ENCODE measurements at places on chromosomes 4 and X.

GRCh38 chrX:110536816-110537215, 178.2 kb downstream of the RTL9 start:
- no peak for DNase-seq

DNA sequence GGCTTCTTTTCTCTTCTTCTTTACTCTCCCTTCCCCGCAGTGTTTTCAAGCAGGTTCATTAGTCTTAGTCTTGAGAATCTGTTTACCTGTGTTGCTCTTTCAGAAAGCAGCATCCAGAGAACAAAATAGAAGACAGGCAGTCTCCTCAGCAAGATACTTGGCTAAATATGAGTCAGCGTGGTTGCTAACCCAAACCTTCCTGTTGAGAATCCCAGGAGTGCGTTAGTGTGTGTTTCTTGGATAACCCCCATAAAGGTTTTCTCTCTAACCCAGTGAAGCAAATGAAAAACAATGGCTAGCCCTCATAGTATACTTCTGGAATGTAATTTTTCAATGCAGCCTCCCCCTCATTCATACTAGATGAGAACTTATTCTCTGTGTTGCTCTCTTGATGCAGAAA, 41.1 kb downstream of the BMPR1B start:
- no peak for DNase-seq

- no peak for DNase-seq
Observed at GRCh38 chrX:107119283-107119682, 661 bp upstream of the RBM41 start.

GRCh38 chr4:110620691-110621327, 2.1 kb downstream of the PITX2 start:
- no peak for DNase-seq

- DNase-seq, result no peak
Observed at GRCh38 chr4:46329118-46329976, 60.6 kb downstream of the GABRA2 start.

GRCh38 chr4:7929118-7929951, 10.3 kb downstream of the AFAP1 start:
- no peak for DNase-seq

- no peak for DNase-seq
Observed at GRCh38 chr4:6047130-6047673, 29.0 kb upstream of the C4orf50 start.

- DNase-seq, result no peak
Observed at GRCh38 chrX:9604908-9605306, 140.0 kb downstream of the TBL1X start.

GRCh38 chr4:140851032-140851636, 94.9 kb upstream of the TBC1D9 start:
- DNase-seq, result peak; percentile 30

DNA sequence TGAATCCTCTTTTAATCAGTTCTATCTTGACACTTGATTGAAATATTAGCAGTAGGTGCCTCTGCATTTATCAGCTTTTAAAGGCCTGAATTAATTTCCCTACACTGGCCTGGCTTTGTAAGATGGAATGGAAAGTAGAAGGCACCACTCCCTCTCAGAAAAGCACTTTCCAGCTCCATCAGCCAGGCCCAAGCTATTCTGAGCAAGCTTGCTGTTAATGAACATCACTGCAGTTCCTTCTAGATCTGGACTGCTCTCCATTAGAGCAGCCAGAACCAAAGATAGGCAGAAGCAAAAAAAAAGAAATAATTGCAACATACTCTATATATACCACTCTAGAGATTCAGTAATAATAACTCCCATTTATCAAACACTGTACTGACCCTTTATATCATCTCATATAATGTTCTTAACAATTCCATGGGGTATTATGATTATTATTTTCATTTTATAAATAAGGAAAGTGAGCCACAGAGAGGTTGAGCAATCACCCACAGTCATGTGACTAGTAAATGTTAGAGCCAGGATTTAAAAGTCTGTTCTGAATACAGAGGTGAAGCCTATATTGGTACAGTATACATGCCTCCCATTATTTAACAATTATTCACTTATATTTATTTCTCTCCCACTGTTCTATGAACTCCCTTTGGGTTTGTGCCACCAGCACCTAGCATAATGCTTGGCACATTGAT, 39.4 kb upstream of the GPC3 start:
- no peak for DNase-seq

GRCh38 chr4:16034010-16034748, 49.6 kb downstream of the PROM1 start:
- no peak for DNase-seq

- DNase-seq, result no peak
Observed at GRCh38 chrX:33970028-33970967, 161.8 kb downstream of the FAM47A start.

- no peak for DNase-seq
Observed at GRCh38 chr4:173192375-173193162, 24.0 kb downstream of the GALNT7 start.

DNA sequence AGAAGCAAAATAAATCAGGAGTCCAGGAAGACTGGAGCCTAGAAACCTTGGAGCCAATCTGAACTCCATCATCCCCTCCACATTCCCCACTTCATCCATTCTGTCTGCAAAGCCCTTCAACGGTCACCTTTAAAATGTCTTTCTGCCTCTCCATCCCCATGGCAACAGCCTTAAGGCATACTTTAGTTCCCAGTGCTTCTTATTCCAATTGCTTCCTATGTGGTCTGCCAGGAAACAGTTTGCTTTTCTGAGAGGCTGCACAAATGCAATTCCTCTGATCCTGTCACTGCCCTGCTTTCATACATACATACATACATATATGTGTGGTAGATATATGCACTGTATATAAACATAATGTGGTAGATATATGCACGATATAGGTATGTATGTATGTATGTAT, 786 bp upstream of the MAGEH1 start:
- no peak for DNase-seq

GRCh38 chr4:70752236-70752635, 30.5 kb downstream of the RUFY3 start:
- DNase-seq, result no peak

- DNase-seq, result no peak
Observed at GRCh38 chr4:21882051-21882839, 66.3 kb downstream of the KCNIP4 start.

DNA sequence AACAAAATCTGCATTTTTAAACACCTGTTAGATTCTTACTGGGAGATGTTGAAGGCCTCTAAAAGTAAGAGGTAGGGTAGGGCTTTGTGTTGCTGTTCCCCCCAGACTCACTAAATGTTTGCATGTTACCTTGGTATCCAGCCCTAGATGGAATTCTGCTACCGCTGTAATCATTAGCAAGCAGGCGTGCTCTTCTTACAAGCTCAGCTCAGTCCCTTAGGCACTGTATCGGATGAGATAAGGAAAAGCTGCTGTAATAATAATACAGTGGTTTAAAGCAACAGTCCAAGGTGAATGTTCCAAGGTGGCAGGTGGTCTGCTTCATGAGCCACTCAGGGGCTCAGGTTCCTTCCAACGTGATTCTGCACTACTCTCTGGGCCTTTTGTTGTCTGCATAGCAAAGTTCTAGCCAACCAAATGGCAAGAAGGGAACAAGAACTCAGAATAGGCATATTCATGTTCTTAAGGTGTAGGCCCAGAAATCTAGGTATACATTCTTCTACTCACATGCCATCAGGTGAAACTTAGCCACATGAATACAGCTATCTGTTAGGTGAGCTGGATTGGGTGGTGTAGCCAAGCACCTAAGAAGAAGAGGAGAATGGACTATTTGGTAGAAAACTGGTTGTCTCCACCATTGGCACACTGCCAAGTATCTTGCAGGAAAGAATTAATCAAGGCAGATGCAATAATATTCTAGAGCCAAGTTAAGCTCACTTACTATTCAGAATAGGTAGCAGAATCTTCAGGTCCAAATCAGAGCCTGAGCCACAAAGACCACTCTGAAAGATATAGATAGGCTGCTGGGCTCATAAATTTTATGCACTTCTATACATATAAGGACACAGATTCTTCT, 46.0 kb downstream of the COQ2 start:
- no peak for DNase-seq
